ENCODE measurements at places on chromosomes 7 and 10. TPM values are rescaled to one million over a fixed set of nuclear protein-coding genes. Genes with fewer than 3 reads are reported as not detected.

DNA sequence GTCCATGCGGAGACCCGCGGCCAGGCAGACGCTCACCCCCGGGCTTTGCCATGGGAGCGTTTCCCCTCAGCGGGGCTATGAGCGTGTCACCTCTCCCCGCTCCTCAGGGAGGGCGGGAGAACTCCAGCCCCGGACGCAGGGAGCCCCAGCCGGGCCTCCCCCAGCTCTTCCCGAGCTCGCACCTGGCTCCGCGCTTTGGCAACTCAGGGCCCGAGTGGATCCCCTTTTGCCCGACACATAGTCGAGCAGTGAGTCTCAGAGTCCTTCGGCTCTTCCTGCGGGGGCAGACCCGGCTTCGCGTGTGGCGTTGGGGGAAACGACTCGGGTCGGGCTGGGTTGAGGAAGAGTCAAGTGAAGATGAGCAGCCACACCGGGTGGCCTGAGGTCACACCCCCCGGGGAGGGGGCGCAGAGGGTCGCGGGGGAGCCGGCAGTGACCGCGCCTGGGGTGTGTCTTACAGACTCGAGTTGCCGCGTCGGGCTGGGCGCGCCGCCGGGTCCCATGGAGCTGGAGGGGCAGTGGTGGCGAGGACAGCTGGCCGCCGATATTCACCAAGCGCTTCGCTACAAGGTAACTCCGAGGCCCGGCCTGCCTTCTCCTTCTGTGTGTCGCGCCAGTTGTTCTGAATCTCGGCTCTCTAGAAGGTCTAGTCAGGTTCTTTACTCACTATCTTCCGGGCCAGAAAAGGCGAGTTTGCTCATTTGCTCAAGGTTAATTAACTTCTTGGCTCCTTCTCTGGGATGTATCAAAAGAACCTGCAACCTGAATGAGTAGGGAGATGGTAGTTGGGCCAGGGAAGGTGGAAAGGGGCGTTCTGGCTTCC lies 721 bp downstream of the CCNJ start:
- H3K4me3 ChIP-seq: peak overlapping the region; percentile 97
- H3K27ac ChIP-seq: peak overlapping the region; percentile 93
- DNase-seq: peak; percentile 65
- H3K4me1 ChIP-seq: peaks cover 41% of the 10 kb centered on the region
- no peaks in the 10 kb centered on the region for H3K36me3 ChIP-seq
- H3K27me3 ChIP-seq: no peaks in the 10 kb centered on the region

DNA sequence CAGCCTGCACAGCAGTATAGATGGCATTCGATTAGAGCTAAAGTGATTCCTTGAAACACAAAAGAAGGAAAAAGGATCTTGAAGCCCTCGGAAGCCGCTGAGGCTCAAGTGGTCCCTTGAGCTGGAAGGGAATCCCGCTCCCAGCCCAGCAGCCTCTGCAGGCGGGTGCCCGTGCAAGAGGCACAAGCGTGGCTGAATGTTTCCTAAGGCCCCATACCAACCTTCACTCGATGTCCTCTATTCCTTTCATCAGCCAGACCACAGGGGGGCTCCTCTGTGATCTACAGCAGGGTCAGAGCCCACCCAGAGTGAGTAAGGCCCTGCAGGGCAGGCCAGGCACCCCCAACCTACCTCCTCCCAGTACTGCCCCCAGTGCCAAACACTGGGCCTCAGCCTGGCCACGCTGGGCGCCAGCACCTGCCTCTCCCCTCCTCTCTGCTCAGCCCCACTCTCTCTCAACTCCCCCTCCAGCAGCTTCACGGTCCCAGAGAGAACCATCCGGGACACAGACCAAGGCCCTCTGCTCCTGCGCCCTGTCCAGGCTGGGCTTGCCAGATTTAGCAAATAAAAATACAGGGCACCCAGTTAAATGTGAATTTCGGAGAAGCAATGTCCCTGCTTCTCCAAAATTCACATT lies 30.5 kb downstream of the EBF3 start:
- no peak overlapping the region for H3K27ac ChIP-seq
- no peaks in the 10 kb centered on the region for H3K36me3 ChIP-seq
- no peaks in the 10 kb centered on the region for H3K4me1 ChIP-seq
- no peak overlapping the region for H3K4me3 ChIP-seq
- peak; percentile 16 for DNase-seq

GRCh38 chr10:19169684-19170083 lies 121.1 kb downstream of the MALRD1 start:
- H3K27ac ChIP-seq: no peak overlapping the region
- no peaks in the 10 kb centered on the region for H3K36me3 ChIP-seq
- H3K4me1 ChIP-seq: no peaks in the 10 kb centered on the region
- H3K4me3 ChIP-seq: no peak overlapping the region
- DNase-seq: no peak

DNA sequence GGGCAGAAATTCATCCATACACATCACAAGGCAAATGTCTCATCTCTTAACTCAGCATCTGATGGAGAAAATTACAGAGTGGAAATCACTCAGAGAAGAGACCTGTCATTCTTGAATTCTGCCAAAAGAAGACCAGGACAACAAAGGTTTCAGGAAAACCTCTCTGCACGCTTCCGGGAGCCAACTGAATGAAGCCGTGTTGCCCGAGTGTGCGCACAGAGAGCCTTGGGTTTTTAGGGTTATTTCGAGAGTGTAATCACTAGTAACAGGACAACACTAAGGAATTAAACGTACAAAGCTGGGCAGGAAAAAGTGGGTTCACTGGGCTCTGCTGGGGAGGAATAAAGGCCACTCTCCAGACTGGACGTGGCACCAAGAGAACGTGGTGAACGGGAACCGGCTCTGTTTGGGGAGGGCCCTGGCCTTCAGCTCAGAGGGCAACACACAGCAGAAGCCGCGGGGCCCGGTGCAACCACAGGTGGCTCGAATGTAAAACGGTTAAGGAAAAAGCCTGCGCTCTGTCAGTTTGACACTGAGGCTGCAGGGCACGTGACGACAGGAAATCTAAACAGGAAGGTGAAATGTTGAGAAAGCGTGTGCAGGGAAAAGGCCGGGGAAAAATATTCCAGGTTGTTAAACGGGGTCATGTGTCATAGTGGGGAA lies 331.5 kb downstream of the DNAJB6 start:
- no peak overlapping the region for H3K27ac ChIP-seq
- no peaks in the 10 kb centered on the region for H3K36me3 ChIP-seq
- DNase-seq: no peak
- H3K27me3 ChIP-seq: no peaks in the 10 kb centered on the region
- H3K4me1 ChIP-seq: no peaks in the 10 kb centered on the region
- no peak overlapping the region for H3K4me3 ChIP-seq

- H3K27ac ChIP-seq: no peak overlapping the region
- no peaks in the 10 kb centered on the region for H3K36me3 ChIP-seq
- H3K4me3 ChIP-seq: no peak overlapping the region
- peaks cover 3% of the 10 kb centered on the region for H3K4me1 ChIP-seq
- DNase-seq: no peak
- H3K27me3 ChIP-seq: no peaks in the 10 kb centered on the region
Measured at GRCh38 chr10:76440426-76440825, 1009.0 kb downstream of the LRMDA start.

Gene AZGP1
- total RNA-seq: not detected

Gene GNGT1
- 0.54 TPM for total RNA-seq

GRCh38 chr7:44735403-44736165 lies 13.1 kb upstream of the ZMIZ2 start:
- H3K36me3 ChIP-seq: no peaks in the 10 kb centered on the region
- no peaks in the 10 kb centered on the region for H3K27me3 ChIP-seq
- no peak for DNase-seq
- H3K27ac ChIP-seq: no peak overlapping the region
